ENCODE measurements at places on chromosomes 6 and 20.

DNA sequence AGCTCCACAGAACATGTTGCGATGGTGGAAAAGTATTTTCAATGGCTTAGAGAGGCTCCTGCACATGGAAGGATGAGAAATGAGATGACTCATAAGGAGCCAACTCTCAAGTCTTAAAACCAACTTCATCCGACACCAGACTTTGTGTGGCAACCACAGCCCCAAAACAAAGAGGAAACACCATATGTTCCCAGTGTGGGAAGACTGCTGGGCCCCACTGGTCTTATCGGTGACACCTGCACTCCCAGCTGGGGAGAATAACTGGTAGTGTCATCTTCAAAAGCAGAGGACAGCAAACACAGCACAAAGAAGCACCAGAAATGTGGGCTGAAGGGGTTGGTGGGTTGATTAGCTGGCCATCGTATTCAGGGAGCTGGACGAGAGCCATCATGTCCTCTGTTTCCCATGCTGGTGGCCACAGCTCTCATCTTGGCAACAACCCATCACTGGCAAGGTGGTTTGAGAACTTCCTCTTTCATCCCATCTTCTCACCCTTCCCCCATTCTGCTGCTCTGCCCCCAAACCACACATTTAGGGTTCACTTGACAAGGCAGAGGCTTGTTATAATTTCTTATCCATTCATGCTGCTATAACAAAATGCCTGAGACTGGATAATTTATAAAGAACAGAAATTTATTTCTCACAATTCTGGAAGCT lies 46.0 kb upstream of the TASP1 start:
- DNase-seq: no peak

DNA sequence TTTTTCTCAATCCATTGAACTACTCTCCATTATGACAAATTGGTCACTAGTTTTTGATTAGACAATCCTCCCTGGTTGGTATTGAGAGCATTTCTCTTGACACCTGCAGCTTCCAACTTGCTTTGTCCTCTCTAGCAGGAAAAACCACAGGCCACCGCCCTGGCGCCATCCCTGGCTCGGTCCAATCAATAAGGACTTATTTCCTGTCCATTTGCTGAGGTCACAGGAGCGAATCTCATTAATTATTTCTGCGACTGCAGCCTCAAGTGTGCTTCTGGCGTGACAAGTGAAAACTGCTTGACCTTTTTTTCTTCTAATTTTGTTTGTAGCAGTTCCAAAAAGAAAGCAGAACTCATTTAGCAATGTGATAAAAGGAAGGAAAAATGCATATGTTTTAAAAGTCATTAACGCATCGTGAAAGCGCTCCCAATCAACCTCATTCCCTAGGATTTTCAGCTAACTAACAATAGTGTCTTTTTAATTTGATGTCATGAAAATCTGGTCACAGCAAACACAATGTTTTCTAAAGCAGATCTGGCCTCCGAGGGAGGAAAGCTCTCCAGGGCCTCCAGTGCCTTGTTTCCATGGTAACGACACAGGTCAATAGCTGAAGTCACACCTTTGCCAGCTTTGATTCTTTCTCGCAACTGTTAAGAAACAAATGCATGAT lies 39.0 kb upstream of the BEND3 start:
- DNase-seq: peak; percentile 29

DNA sequence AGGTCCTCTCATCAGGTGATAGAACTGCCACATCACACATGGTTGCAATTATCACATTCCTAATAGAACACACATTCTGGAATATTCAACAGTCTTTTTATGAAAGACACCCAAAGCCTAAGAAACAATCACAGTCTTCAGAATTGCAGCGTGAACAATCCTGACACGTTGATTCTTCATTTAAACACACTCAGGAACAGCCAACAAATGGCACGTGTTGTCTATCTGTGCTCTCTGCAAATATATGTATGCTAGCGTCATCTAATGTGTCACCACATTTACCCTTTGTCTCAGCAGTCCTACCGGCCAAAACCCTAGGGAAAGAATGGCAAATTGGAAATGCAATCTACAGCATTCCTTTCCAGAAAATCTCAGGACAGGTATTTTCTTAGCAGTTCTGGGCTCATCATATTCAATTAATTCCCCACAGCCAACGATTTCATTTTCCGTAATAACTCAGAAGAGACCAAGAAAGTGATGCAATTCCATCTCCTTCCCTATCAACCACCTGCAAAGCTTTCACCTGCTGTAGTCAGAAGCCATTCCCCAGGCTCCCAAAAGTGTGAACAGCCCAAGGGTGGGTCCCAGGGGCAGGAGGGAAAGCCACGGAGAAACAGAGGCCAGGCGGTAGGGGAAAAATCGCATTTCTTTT lies 280.3 kb upstream of the JARID2 start:
- DNase-seq: no peak

- DNase-seq: no peak
These were observed 5.2 kb downstream of the FRK start for GRCh38 chr6:116055513-116055912.

DNA sequence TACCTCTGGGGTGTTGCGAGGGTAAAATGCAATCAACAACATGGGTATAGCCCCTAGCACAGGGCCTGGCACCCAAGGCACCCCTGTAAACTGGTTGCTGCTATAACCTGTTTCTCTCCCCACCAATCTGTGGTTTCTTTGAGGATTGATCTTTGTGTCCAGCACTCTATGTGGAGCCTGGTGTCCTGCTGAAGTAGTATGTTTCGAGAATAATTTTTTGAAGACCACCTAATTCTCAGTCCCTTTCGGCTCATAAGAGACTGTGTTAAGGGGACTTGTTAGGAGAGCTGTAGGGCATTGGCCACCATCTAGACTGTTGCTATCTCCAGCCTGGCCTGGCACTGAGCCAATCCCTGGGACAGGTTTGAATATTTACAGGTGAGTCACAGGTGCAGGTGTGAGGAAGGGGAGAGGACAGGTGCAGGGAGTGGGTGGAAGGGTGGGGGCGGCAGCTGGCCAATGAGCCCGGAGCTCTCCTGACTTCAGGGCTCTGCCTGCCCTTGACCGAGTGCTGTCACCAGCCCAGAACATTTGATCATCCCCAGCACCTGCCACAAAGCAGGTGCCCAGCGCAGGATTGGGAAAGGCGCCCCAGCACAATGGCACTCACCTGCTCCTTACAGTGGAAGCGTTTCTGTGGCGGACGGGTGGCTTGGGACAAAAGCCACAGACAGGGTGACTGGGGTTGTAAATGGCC lies 8.1 kb upstream of the C20orf144 start:
- DNase-seq: peak; percentile 91

DNA sequence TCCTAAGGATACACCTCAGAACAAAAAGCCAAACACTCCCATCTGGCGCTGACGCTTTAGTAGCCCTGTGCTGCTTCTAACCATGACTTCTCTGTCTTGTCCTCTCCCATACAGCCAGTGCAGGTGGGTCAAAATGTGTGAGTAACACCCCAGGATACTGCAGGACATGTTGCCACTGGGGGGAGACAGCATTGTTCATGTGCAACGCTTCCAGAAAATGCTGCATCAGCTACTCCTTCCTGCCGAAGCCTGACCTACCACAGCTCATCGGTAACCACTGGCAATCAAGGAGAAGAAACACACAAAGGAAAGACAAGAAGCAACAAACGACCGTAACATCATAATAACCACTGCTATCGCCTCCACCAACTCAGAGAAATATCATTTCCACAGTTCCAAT lies 1.4 kb downstream of the DEFB132 start:
- peak; percentile 21 for DNase-seq

- no peak for DNase-seq
These were observed 29.0 kb downstream of the PCK1 start for GRCh38 chr20:57589728-57590484.

DNA sequence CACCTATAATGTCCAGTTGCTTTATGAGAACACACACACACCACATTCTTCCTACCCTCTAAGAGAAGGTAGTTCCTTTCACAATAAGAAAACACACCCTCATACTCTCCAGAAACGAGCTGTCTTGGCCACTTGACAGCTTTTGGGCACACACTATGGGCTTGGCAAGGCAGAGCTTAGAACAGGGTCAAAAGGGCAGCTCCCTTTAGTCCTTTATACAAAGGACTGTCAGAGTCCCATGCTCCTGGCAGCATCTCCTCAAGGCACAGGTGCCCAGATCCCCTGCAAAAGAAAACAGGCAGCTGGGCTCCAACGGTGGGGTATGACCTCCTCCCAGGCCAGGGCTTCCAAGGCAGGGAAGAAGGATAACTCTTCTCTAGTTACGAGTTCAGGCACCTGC lies 4.9 kb upstream of the LYRM2 start:
- DNase-seq: no peak

All from COR-L47 (cell line).